GM12864 (cell line): ENCODE measurements at places on chromosomes 12 and 14.
A peak's percentile ranks its signal among the peaks of the same experiment; 100 is the strongest.

DNA sequence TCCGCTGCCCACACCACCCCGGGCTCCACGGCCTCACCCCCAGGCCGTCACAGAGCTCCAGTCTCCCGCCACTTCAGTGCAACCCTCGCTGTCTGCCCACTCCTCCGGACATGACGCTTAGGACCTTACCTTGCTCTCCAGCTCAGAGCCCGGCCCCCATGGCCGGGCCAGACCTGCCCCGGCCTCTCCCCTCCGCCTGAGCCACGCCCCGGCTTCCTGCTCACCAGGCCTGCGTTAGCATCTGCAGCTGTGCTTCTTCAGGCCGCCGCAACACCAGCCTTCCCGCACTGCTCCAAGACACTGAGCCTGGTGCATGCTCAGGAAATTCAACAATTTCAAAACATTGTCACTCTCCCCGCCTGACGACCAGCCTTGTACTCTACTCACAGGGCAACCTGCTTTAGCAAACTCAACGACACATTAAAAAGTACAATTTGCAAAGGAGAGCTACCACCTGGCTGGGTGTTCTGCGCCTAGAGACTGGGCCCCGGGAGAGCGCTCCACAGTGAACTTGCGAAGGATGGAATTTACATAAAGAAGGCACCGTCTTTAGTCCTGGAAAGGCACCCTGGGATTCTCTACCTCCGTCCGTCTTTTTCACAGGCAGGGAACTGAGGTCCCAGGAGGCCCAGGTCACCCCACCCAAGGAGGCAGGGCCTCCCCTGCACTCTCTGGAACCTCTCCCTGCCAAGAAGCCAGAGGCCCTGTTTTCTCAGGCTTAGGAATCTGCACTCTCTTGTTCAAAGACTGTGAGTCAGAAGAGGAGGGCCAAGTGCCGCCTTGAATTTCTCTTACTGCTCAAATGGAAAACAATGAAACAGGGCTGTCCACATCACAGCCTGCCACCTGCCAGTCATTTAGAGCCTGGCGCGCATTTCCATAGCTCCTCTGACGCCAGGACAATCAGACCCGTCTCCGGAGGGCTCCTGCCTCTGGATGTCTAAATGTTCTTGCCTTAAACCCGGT, 51.3 kb downstream of the STX2 start:
- DNase-seq: no peak

DNA sequence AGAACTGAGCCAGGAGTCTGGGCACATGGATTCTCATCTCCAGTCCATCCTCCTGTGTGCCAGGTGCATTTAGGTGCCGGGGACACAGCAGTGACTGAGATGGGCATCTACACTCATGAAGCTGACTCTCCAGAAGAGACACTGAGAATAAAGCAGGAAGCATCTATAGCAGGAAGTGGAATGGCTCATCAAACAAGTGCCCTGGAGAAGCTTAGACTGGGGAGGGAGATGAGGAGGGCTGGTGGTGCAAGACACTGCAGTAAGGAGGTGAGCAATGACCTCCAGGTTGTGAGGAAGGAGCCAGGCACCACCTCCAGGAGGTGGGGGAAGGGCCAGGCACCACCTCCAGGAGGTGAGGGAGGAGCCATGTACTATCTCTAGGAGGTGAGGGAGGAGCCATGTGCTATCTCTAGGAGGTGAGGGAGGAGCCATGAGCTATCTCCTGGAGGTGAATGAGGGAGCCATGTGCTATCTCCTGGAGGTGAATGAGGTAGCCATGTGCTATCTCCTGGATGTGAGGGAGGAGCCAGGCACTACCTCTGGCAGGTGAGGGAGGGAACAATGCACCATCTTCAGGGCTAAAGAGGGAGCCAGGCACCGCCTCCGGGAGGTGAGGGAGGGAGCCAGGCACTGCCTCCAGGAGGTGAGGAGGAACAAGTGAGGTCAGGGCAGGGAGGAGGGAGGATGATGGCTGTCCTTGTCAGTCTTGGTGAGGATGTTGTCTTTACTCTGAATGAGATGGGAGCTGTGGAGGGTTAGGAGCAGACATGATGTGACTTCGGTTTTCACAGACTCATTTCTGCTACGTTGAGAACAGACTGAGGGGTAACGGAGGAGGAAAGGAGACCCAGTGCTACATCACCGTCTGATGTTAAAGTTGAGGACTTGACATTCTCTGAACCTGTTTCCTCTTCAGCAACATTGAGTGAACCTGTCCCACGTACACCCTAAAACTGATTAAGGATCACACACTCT, 961.9 kb upstream of the TMEM132C start:
- no peak for DNase-seq

- DNase-seq: no peak
Measured at GRCh38 chr12:24719293-24719721, 229.6 kb downstream of the BCAT1 start.

DNA sequence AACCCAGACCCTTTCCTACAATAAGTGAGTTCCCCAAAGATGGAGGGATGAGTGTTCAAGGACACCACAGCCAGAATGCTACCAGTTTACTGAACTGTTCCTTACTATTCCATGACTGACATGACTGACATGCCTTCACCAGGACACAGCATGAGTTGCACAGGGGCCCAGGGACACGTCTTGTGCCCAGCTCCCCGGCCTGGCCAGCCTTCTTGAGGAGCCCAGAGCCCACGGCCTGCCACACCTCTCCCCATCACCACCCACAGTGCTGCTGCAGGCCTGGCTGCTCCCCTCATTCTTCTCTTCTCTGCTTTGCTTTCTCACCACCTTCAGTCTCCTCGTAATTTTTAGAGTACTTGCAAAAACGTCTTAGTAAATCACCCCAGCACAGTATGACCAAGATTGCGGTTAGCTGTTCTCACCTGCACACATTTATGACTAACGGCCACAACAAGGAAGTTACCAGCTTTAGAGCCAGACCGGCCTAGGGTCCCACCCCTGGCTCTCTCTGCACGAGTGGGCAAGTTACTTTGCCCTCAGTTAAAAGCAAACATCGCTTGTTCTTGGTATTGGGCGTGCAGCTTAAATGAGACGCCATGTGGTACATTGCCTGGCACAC, 18.5 kb downstream of the PPP2R5E start:
- no peak for DNase-seq

- no peak for DNase-seq
Measured at GRCh38 chr14:46574221-46574977, 77.2 kb downstream of the RPL10L start.

GRCh38 chr12:96335270-96335669, 65.0 kb downstream of the CDK17 start:
- DNase-seq: peak; percentile 33

GRCh38 chr12:32155041-32155440, 48.4 kb downstream of the BICD1 start:
- no peak for DNase-seq

DNA sequence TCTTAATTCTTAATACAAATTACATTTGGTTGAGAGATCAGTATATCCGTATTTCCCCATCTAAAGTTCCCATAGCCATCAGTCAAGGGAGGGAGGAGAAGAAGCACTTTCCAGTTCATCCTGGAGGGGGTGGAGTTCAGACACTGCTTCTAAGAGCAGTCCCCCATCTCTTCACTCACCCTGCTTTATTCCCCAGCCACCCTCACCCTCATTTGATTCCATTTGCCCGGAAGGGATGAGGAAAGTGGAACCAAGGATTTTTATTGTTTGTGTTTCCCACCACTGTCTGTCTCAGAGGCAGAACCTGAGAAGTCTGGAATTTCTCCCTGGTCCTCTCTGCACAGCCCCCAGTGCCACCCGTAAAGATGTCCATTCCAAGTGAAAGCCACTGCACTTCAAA, 134.2 kb upstream of the HIF1A start:
- DNase-seq: no peak

GRCh38 chr12:92185052-92185451, 39.4 kb upstream of the BTG1 start:
- DNase-seq: peak; percentile 80

GRCh38 chr12:97568336-97569180, 106.0 kb downstream of the RMST start:
- DNase-seq: no peak

- DNase-seq: no peak
Measured at GRCh38 chr12:34392741-34393085, 370.4 kb downstream of the ALG10 start.
